AG04450 (cell line): ENCODE measurements at places on chromosomes 7 and 10. TPM values are rescaled to one million over a fixed set of nuclear protein-coding genes. Genes with fewer than 3 reads are reported as not detected.

GRCh38 chr7:117133125-117133524 lies 179.8 kb downstream of the ST7 start:
- no peak for DNase-seq

GRCh38 chr10:109698086-109698485 lies 225.2 kb downstream of the XPNPEP1 start:
- DNase-seq = no peak

The NPY4R2 gene
- 0.06 TPM in 1 of 2 replicates, not detected in the other for polyA plus RNA-seq

The VGF gene
- polyA plus RNA-seq = 0.16 and 0.38 TPM in 2 replicates

The SKIDA1 gene
- polyA plus RNA-seq = 0.62 and 0.63 TPM in 2 replicates

DNA sequence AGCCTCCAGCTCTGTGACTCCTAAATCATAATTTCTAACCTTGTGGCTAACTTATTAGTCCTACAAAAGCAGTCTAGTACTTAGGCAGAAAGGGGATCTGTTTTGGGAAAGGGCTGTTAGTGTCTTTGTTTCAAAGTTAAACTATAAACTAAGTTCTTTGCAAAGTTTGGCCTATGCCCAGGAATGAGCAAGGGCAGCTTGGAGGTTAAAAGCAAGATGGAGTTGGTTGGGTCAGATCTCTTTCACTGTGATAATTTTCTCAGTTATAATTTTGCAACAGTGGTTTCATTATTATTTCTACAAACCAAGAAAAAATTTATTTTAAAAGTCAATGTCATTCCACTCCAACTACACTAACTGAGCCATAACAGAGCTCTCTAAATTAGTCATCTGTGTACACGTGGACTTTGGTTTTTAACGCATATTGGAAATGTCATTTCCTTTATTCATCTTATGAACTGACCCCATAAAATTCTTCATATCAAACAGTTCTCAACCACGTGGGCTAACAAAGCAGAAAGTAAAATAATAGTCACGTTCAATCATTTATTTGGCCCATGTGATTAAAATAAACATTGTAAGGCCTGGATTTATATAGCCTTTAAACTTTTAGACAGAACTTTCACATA lies 143.2 kb upstream of the C7orf33 start:
- DNase-seq = no peak

DNA sequence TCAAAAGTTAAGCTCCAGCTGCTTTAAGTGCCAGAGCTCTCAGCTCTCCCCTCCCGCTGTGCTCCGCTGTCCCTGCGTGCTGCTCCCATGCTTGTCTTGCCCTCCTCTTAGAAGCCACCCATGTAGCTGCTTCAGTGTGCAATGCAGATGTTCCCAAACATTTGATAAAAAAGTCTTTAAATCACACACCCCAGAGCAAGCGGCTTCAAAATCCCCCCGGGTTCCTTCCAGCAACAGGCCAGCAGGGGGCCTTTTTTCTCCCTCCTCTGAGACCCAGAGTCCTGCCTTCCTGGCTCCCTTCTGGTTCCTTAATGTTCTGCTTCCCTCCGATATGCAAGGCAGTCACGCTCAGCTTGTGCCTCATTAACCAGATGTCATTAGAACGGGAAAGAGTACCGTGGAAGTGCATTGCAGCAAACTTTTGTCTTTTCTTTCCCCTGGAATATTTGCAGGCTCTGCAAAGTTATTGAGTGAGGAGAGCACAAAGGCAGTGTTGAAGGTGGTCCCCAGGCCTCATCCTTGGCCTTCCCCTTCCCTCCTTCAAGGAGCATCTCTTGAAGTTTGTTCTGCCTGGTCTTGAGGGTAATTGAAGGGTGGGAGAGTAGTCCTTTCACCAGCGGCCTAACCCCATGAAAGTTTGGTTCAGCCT lies 25.5 kb downstream of the LDB3 start:
- no peak for DNase-seq

DNA sequence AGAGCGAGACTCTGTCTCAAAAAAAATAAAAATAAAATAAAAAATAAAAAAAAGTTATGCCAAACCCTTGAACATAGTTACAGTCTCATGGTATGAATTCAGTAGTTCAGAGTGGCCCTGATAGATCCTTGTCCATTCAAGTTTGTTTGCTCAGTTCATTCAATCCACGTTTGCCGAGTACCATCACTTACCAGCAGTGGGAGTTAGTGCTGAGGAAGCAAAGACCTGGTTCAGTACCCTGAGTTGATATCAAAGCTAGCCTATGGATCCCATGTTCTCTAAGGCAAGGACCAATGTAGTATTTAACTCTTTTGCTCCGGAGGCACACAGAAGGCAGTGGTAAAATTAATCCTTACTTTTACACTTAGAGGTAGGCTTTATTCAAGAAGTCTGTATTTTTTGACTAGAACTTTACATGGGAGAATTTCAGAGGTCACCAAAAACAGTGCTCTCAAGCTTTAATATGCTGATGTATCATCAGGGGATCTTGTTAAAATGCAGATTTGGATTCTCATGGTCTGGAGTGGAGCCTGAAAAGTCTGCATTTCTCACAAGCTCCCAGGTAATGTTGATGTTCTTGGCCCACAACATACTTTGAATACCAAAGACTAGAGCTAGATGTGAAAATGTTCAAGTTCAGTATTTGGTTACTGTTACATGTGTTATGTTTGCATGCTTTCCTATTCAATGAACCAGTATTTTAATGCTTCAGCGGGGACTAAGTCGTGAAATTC lies 38.1 kb upstream of the HBP1 start:
- no peak for DNase-seq

DNA sequence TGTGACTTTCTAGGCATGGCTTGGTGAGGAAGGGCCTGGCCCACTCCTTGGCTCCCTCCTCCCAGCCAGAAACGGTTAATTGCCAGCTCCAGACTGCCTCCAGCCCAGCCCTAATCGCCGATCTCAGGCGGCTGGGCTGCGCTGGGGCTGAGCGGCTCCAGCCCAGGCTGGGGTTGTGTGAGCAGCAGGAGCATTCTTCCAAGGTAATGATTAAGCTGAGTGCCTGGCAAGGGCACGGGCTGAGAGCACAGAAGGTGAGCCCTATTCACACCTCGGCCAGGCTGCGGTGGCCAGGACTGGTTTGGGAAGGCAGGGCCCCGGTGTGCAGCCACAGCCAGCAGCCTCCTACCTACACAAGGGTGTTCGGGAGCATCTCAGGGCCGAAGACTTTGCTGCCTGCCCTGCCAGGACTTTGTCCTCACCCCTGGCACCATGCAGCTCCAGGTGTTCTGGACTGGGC lies at the start of gene TMEM72:
Gene TMEM72 (plus strand): TSS at position 257 of the 460 bp plus-strand sequence. CDS start 176 bp downstream, at position 433.
- DNase-seq = no peak

- no peak for DNase-seq
Observed at GRCh38 chr7:78111386-78111785, 312.8 kb downstream of the PHTF2 start.

GRCh38 chr10:47379901-47380300 lies 4.2 kb downstream of the ZNF488 start:
- no peak for DNase-seq

The RNLS gene
- polyA plus RNA-seq = 6.1 and 8.0 TPM in 2 replicates
